ENCODE measurements at places on chromosomes 4 and X.

DNA sequence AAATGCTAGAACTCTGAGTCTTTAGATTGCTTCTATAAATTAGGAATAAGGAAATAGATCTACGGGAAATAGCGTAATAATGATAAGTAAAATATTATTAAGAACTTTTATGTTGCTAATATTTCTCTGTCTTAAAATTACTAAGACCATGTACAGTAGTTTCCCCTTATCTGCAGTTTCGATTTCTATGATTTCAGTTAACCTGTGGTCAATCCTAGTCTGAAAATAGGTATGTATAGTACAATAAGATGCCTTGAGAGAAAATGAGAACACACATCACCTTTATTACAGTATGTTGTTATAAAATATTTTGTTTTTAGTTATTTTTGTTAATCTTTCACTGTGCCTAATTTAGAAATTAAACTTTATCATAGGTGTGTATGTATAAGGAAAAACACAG lies 92.6 kb downstream of the CCSER1 start:
- no peak for DNase-seq

DNA sequence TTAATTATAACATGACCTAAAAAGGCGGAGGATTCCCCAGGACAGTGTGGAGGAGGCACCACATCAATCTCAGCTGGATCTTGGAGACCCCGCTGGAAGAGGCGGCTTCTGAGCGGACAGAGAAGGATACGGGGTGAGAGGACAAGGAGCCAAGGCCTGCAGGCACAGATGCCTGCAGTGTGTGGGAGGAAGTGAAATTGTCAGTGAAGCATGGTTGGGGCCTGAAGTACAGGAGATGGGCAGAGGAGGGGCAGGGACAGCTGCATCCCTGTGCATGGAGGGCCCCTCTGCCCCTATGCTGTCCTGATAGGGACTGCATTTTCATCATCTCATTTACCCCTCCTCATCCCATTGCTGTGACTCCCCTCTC lies 1.7 kb upstream of the SLC2A9 start:
- DNase-seq: no peak

- DNase-seq: no peak
Measured at GRCh38 chrX:103585411-103586313, at the start of gene TCEAL4. TCEAL4 (plus strand) TSS chrX:103585515; CDS start chrX:103586676, 1,161 bp downstream.

DNA sequence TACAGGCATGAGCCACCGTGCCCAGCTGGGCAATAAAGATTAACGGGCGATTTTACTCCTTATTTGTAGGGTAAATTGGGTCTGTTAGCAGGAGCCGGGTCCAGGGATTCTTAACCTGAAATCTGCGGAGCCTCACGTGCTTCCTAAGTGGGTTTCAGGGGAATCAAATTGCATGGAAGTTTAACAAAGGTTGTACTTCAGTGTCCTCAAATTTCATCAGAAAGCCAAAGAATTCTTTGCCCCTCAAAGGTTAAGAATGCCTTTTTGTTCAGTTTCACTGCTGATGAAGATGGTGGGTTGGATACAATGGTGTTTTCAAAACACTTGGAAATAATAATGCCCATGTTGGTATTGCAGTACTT lies 67.9 kb downstream of the AFF1 start:
- no peak for DNase-seq

- no peak for DNase-seq
Measured at GRCh38 chr4:145775406-145775805, 95.5 kb downstream of the C4orf51 start.

GRCh38 chrX:44435047-44435446 lies 91.6 kb upstream of the EFHC2 start:
- no peak for DNase-seq

- DNase-seq: no peak
Measured at GRCh38 chr4:80185787-80186548, 11.3 kb upstream of the PRDM8 start.

DNA sequence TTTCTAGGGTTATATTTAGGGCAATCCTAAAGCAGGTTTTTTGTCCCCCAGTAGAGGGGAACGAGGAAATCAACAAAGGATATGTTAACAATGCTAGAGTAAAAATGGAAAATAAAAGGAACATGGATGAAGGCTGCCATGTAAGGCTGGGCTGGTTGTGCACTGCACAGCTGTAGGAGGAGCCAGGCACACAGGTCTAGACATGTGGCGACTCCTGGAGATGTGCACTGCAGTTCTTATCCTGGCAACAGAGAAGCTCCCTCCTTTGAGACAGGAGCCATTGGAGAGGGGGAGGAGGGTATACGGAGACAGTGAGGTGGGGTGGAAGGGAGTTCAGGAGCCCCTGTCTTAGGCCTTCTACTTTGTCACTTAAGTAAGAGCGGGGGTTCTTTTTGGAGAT lies 65.9 kb downstream of the NAT8L start:
- DNase-seq: no peak

GRCh38 chr4:99642725-99643489 lies 14.7 kb downstream of the C4orf54 start:
- DNase-seq: no peak

DNA sequence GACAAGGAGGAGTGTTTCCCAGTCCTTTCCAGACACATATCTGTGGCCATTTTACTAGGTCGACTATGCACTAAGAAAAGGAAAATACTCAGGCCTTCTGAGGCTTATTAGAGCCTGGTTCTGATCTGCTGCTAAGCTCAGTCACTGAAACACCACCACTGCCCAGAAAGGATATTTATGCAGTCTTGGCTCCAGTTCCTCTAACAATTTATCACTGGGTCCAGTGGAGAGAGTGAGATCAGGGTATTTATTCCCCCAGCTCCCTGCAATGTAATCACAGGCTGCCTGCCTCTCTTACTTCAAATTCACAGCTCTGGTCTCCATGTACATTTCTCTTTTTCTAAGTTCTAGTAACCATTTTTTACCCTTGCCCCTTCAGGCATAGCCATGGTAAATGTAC lies 81.6 kb upstream of the INPP4B start:
- no peak for DNase-seq

GRCh38 chr4:39729557-39729956 lies 31.6 kb downstream of the UBE2K start:
- no peak for DNase-seq

GRCh38 chrX:151873096-151873495 lies 39.6 kb upstream of the MAGEA4 start:
- no peak for DNase-seq

DNA sequence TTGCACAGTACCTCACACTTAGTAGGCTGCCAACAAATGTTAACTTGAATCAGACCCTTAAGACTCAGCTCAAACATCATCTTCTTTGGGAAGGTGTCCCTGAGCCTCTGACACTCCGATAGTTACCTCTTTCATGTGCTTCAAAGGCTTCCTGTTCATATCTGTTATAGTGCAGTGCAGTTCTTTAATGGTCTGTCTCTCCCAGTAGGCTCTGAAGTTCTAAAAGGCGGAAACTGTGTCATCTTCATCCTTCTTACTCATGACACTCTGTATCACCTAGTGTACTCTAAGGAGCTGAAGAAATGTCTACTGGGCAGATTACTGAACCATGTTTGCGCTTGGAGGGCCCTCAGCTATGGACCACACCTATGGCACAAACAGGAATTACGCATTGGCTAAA lies 2.1 kb upstream of the DIAPH2 start:
- no peak for DNase-seq

DNA sequence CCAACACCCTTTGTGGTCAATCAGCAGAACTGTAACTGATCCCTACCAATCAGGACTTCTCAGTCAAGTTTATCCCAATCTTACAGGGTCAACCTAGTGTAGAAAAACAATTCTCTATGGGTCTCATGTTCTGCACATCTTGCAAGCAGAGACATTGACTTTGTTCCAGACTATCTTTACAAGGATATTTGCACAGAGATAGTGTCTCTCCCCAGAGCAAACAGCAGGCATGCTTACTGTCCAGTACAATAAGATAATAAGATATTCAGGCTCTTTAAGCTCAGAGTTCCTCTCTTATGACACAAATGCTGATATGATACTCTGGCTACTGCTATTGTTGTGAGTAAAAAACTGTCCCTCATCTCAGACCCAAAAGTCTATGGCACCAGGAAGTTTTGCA lies 53.2 kb downstream of the ACSL4 start:
- DNase-seq: no peak

- no peak for DNase-seq
Measured at GRCh38 chr4:120440730-120441129, 374.1 kb upstream of the MAD2L1 start.

GRCh38 chr4:20378181-20378580 lies 126.5 kb downstream of the SLIT2 start:
- DNase-seq: no peak

GRCh38 chr4:108148316-108148715 lies 20.4 kb downstream of the LEF1 start:
- no peak for DNase-seq

DNA sequence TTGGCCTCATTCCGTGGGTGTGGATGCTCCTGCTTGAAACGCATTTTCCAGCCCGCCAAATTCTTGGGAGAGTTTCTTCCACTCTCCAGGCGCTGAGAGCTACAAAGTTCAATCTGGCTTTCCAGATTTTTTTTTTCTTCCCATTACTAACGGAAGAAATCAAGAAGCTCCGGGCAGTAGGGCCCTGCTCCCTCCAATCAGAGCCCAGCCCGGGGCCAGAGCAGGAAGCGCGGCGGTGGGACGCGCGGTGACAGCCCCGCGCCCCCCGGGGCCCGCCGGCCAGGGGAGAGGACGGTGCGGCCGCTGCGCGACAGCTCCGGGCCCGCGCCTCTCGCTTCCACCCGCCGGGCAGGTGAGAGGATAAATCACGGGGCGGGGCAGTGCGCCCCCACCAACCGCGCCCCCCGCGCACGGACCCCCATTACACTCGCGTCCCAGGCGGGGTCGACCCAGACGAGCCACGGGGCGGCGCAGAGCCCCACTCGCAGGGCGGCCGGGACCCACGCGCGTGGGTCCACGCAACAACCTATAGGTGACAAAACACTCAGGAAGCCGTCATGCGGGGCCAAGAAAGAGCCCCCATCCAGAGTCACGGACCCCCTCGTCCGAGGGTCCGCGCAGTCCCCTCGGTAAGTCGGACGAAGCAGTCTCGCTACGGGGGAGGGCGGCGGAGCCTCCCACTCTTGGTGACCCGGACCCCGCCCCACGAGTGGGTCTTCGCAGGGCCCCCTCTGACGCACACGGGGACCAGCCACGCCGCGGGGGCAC lies 868 bp downstream of the AFAP1 start:
- DNase-seq: no peak

GRCh38 chr4:40264995-40265909 lies 68.4 kb downstream of the RHOH start:
- no peak for DNase-seq

DNA sequence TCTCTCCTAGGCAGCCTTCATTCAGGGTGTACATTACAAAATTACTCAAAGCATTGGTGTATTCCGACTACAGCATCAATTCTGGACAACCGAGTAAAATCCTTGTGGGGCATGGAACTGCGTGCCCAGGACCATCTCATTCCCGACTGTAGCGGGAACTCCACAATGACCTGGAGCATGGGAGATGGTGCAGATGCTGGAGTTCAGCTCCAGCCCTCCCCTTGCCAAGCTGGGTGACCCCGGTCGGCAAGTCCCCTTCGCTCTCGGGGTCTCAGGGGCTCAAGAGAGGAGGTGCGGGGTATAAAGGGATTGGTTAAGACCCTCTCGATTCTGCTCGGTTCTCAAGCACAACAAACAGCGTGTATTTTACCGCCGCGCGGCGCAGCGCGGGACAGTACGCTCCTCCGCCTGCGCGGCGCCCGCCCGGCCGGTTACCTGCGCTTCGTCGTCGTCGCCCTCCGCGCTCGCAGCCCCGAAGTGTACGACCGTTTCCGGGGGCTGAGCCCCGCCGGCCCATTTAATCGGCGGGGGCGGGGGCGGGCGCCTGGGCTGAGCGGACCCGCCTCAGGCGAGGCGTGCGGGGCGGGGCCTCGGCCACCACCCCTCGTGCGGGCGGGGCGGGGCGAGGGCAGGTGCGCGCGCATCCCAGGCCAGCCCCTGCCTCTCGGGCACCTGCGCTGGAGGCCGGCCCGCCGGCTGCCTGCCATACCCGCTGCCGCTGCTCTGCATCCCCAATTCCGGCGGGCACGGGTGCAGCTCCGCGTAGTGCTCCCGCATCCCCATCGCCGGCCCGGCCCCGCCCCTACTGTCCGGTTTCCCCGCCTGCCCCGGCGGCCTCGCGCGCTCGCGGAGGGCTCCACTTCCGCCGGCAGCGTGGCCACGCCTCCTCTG lies at the start of gene G6PD:
Gene G6PD, minus strand, starts transcription at position 493 of the 891 bp plus-strand sequence. CDS start 691 bp downstream, outside the sequence.
- DNase-seq: peak; percentile 65

- DNase-seq: no peak
Measured at GRCh38 chrX:155259752-155260151, 4.5 kb downstream of the RAB39B start.

- no peak for DNase-seq
Measured at GRCh38 chr4:124437853-124438495, 274.6 kb downstream of the ANKRD50 start.

GRCh38 chr4:72525938-72526337 lies 43.1 kb downstream of the ADAMTS3 start:
- no peak for DNase-seq

DNA sequence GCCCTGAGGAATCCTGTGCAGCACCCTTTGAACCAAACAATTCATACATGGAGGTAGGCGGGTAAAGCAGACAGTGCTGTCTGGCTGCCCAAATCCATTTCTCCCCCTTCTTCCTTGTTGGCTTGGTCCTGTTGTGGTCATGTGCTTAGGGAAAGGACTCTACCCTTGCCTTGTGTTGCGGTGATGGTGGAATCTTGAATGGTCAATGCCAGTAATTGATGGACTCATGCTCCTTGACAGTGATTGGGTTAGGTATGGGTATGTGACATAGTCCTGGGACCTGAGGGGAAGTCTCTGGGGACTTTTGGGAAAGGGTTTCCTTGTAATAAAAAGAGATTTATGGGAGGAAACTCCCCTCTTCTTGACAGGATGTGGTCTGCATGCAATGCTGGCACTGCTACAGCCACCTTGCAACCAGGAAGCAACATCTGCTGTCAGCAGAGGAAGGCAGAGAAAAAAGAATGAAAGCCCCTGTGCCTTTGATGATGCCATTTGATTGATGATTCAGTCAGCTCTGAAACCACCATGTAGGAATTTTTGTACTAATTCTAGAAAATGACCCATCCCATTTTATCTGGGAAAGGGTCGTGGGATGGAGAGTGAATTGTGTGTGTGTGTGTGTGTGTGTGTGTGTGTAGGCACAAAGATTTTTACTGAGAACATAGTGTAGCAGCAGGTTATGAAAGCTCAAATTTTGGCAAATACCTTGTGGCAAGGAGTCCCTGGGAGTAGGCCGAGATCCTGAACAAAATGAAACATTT lies 30.0 kb upstream of the HUWE1 start:
- no peak for DNase-seq

DNA sequence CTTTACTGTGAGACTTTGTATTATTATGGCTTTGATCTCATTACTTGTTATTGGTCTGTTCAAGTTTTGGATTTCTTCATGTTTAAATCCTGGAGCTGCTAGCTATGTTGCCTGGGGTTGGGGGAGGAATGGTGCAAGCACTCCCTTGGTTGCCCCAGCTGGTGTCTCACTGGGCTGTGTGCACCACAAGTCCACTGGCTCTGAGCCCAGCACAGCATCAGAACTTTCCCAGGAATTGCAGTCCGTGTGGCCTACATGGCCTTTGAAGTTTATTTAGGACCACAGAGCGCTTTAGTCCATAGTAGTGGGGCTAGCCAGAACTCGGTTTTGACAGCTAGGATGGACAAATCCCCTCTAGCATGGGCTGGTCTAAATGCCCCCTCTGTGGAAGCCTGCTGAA lies 278.8 kb upstream of the RPS6KA3 start:
- no peak for DNase-seq
